C1 segment of cervical spinal cord (tissue), 14 donors: ENCODE measurements at places on chromosomes 13 and 19.

GRCh38 chr19:3814648-3815047, 28.5 kb upstream of the MATK start:
- no peak for DNase-seq

GRCh38 chr13:33096886-33097605, 80.8 kb downstream of the KL start:
- no peak for DNase-seq

DNA sequence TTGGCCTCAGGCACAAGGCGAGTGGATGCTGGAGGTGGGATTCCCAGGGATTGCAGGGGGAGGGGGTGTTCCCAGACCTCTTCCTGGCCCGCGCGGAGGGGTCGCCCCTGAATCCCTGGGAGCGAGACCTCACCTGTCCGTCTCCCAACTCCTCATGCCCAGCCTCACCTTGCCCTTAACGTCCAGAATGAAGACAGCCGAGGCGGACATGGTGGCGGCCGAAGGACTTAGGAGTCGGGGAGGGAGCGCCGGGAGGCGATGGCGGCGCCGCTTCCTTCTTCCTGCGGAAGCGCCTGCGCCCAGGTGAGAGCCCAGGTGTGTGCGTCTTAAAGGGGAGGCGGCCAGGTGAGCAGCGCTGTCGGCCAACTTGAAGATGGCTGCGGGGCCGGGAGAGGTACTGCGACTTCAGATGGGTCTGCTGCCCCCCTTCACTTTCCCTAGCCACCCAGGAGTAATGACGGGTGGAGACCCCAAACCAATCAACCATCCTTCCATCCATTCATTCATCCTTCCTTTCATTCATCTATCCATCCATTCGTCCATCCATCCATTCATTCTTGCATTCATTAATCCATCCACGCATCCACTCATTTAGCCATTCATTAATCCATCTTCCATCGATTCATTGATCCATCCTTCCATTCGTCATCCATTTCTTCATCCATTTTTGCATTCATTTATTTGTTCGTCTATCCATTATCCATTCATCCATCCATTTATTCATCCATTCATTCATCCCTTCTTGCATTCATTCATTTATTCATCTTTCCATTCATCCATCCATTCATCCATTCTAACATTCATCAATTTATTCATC, at the start of gene AP1M2:
AP1M2 (minus strand) TSS at position 291 of the 817 bp plus-strand sequence; CDS start at position 210, 81 bp downstream.
- no peak for DNase-seq

GRCh38 chr19:40809358-40810086, 10.5 kb downstream of the EGLN2 start:
- no peak for DNase-seq
